Naive thymus-derived CD4-positive, alpha-beta T cell (primary cell): ENCODE measurements at places on chromosomes 1 and 21. TPM values are rescaled to one million over a fixed set of nuclear protein-coding genes. Genes with fewer than 3 reads are reported as not detected.

DNA sequence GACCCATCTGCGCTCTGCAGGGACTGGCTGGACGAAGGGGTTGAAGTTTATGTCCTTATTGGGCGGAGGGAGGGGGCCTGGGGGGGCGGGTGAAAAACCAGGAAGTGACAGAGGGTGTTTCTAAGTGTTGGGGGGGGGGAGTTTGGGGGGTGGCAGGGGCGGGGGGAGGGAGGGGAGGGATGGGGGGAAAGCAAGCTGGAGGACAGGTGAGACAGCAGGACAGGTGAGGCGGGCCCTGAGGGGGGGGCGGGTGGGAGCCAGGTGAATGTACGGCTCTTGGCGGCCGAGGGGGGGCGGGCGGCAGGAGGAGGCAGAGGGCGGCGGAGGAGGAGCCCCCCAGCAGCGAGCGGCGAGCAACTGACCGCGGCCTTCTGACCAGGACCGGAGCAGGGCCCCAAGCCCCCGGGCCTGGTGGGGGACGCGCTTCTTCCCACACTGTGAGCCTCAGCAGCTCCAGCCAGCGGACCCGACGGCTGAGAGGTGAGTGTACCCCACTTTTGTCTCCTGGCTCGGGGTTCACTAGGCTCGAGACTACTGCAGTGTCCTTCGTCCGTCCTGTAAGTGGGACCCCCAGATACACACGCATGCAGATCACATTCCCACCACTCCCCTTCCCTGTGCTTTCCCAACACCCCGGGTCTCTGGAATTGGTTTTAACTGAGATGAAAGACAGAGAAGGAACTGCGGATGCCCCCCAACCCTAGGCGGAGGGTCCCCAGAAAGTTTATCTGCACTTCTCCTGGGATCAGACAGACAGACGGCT, at the start of gene ZBTB7B:
Gene ZBTB7B (plus strand): TSS at position 339 of the 763 bp plus-strand sequence. CDS start 11,859 bp downstream, outside the sequence.
- no peak for DNase-seq

DNA sequence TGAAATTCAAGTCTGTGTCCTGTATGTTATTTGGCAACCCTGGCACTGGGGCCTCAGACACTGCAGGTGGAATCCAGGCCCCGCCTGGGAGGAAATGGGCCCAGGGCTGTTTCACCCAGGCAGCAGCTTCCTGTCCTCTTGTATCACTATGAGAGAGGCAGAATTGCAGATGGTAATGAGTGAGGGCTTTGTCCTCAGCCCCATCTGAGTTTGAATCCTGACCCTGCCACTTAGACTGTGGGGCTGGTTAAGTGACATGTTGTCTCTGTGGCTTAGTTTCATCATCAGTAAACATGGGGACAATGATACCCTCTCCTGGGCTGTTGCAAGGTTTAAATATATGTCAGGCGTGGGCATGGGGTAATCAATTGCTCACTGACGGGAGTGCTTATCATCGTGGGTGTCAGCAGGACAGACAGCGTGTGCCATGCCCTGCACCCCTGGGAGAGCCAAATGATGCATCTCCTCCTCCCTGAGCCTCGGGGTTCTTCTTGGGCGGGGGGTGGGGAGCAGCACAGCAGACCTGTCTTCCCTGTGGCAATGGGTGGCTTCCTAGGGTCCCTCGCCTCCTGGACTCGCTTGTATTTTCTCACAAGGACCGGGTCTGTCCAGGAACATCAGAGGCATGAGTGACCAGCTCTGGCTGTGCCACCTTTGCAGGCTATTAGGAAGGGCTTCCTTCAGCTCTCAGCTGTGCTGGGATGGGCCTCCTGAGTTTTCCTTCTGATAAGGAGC, 42.1 kb downstream of the ARHGEF10L start:
- no peak for DNase-seq

DNA sequence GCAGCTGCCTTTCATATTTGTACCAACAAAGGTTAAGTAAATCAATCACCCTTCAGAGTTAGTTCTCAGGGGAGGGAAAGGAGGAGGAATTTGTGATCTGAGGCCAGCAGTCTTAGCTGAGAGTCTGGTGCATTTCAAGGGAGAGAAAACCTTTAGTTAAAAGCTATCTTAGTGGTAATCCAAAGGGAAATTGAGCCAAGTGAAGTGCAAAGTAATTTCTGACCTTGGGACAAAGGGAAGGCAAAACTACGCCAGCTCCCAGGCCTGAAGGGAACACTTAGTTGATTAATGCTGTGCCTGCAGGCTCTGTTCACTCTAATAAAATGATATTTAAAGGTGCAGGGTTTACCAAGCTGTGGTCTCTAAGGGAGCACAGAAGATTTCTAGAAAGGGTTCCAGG, 23.1 kb upstream of the FMOD start:
- DNase-seq: no peak

- no peak for DNase-seq
Measured at GRCh38 chr21:27047658-27048314, 80.9 kb upstream of the ADAMTS5 start.

GRCh38 chr1:24501371-24502064, 1.1 kb upstream of the RCAN3 start:
- peak; percentile 57 for DNase-seq

DNA sequence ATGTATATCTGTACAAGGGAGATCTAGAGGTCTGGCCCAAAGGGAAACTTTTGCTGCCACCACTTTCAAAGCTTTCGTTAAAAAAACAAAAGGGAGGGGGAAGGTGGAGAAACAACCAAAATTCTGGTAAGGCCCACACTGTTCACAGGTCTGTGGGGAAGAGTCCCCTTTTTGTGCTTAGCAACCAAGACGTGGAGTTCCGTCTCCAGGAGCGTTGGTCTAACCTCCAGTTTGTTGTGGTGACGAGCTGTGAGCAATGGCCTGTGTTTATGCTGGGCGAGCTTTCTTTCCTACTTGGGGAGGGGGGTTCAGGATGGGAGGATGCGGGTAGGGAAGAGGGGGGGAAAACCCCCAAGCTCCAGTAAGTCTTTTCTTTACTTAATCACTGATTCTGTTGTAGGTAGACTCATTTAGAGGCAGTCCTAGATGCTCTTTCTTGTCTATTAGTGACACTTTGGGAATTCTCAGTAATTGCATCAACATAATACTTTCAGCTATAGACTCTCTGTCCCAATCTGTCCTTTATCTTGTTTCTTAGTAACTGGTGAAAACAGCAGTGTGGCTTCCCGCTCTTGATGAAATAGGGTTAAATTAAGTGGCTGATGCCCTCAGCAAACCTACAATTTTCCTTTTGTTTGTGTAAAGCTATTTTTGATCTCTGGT, 1.5 kb downstream of the HIPK1 start:
- peak; percentile 66 for DNase-seq

- no peak for DNase-seq
Measured at GRCh38 chr1:44270686-44271628, 57.7 kb downstream of the DMAP1 start.

DNA sequence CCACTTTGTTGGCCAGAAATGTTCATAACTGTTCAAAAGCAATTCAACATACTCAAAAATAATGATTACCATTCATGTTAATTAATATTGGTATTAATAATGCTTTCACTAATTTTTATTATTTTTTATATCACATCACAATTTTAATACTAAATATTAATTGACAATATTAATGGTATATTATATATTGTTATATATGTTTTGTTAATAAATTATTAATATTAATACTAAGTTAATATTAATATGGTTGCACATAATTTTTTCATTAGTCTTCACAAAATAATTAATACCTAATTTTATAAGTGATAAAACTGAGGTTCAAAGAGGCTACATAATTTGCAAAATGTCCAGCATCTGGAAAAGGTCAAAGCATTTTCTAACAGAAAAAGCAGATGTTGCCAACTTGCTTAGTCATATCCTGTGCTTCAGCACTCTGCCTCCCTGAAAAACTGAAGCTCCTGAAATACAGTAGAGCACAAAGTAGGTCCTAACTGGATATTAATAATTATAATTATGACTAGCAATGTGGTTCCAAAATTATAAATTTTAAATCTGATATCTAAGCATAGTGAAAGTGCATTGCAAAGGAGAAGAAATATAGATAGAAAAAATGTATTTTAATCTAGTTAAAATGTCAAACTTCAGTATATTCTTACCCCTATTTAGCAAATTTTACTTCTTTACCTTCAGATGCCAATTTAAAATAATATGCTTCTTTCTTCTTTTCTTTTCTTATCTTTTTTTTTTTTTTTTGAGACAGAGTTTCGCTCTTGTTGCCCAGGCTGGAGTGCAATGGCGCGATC, 123.2 kb upstream of the TNFSF4 start:
- DNase-seq: no peak

- no peak for DNase-seq
Measured at GRCh38 chr1:223001653-223002634, 141.1 kb downstream of the TLR5 start.

DNA sequence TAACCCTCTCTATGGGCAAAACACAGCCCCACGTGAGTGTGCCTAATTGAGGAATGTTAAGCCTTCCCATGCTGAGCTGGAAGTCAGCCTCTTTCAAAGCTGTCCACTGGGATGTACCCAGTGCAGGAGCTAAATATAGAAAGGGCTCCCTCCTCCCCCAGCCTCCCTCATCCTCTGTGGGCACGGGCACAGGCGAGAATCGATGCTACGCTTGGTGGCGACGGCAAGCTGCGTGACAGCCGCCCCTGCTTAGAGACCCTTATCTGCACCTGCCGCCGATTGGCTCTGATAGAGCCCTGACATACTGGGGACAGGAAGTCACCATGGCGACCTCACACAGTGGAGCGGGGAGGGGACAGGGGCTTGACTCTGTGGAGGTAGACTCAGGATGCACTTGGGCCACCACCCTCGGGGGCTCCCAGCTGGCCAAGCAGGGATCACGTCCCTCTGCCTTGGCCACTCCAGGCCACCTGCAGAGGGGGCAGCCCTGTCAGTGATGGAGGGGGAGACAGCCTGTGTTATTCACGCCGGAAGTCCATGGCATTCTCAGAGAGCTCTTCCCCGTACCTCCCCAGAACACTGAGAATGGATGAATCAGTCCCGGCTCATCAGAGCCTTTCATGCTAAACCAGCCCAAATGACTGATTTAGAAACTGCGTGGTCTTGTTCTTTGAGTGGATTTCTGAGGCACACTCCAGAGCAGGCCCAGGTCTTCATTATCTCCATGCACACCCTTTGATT, 84.8 kb downstream of the KCND3 start:
- DNase-seq: peak; percentile 25

ACTA1 gene
- not detected for polyA plus RNA-seq

TRABD2B gene
- not detected for polyA plus RNA-seq

AMY1A gene
- polyA plus RNA-seq: not detected

S100A9 gene
- 22.8 TPM for polyA plus RNA-seq

C1orf216 gene
- polyA plus RNA-seq: 5.5 TPM

LPAR3 gene
- 0.54 TPM for polyA plus RNA-seq

KDF1 gene
- 9.5 TPM for polyA plus RNA-seq

KCND3 gene
- 0.05 TPM for polyA plus RNA-seq

PLA2G2D gene
- not detected for polyA plus RNA-seq
